ENCODE measurements at places on chromosomes 2 and 18. TPM values are rescaled to one million over a fixed set of nuclear protein-coding genes. Genes with fewer than 3 reads are reported as not detected.

GRCh38 chr2:30437809-30438548, 9.1 kb upstream of the LCLAT1 start:
- DNase-seq = no peak

DNA sequence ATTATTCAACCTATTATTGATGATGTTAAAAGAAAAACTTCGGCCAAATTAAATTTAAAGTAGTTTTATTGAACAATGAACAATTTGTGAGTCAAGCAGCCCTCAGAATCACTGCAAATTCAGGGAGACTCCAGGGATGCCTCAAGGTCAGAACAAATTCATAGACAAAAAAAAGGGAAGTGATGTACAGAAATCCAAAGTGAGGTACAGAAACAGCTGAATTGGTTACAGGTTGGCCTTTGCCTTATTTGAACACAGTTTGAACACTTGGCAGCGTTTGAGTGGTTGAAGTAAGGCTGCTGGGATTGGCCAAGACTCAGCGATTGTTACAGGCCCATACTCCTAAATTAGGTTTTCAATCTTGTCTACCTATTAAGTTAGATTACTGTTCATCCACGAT, 47.4 kb upstream of the DSG1 start:
- DNase-seq = no peak

DNA sequence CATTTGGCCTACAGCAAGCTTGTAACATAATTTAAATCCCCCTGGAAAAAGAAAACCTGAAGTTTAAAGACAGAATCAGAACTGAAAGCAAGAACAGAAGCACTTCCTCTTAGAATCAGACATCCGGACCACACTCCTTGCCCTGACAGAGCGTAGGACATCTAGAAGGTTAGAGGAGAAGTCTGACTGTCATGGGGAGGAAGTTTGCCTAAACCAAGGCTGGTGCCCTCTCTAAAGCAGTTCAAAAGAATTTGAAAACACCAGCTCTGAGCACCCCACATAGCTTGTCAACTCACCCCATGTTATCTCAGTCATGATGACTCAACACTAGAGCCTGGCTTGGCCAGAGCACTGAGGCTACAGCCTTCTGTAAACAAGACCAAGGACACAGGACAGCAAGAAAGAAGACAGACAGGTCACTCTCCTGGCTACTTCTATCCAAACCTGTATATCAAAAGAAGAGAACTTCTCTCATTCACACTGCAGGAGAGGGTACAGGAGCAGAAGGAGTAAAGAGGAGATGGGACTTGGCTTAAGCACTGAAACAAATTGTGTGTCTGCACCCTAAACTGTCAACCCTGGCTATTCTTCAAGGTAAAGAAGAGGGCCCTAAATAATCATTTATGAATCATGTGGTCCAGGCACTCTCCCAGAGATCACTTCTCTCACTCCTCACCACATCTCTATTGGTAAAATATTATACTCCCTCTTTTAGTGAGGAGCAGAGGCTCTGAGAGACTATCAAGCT, 198.6 kb downstream of the MEMO1 start:
- DNase-seq = no peak

DNA sequence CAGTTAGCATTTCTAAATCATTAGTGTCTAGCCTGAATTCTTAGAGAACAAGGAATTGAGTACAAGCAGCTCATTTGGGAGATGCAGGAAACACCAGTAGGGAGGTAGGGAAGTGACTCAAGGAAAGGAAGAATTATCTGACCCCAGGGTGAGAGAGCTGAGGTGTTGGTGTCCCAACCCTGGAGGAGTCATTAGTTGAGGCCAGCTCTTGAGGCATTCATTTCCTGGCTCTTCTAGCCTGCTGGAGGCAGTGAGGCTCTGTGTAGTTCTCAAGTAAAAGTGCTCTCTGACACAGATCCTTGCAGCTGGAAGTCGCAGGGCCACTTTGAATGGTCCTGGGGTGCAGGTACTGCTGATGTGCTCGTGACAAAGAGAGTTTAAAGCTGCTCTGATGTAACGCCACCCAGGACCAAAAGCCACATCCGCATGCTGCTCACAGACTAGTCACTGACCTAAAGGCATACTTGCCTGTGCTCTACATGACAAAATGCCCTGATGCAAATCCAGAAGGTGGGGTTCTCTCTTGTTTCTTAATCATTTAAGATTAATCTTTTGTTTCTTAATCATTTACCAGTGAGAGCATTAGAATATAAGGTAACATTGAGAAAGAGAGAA, 299.5 kb upstream of the LYPD1 start:
- no peak for DNase-seq

GRCh38 chr2:197647961-197648690, 27.3 kb downstream of the RFTN2 start:
- no peak for DNase-seq

GRCh38 chr18:55095584-55095983, 136.3 kb upstream of the CCDC68 start:
- DNase-seq = no peak

DNA sequence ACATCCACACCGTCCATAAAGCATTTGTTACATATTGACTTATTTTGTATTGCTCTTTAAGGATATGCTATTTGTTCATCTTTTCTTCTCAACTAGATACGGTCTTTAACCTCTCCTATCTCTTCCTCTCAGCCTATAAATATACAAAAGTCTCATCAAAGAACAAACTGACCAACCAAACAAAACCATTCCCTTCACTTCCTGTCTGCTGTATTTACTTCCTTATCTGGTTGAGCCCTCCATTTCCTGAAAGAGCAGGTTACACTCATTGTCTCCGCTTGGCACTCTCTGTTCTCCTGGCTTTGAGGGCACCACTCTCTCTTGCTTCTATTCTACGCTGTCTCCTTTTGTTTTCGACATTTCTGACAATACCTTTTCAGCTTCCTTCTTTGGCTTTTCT, 431.9 kb upstream of the TCF4 start:
- no peak for DNase-seq

DNA sequence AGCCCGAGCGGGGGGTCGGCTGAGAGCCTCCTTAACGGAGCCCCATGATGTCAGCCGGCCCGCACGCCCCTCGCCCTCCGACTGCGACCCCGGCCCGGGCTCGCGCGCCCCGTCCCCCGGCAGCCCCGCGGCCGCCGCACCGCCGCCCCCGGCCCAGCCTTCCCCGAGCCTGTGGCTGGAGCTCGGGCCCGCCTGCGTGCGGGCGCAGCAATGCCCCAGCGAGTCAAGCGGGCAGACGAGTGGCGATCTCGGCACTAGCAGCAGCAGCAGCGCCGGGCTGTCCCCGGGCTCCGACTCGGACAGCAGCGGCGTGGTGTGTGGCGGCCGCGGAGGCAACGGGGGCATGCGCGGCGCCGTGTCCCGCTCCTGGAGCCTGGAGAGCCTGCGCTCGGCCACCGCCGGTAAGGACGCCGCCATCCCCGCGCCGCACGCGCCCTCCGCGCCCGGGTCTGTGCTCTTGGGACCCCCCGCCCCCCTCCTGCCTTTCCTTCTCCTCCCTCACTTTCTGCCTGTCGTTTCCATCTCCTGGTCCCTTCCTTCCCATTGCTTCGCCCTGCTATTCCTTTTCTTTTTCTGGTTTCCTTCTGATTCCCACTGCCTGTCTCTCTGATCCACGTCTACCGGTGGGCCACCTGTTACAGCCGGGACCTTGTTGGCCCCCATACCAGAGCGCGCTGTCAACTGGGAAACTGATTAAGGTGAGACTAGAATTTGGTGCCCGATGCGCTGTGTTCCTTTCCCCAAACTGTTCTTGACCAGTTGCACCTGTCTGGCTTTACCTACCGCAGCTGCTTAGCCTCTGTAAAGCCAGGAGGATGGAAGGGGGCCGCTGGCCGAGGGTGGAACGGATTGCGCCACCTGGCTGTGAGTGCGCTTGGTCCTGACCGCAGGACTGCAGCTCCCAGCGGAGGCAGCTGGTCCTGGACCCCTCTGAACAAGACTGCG, 127.4 kb downstream of the ARHGEF4 start:
- DNase-seq = no peak

GRCh38 chr18:75339936-75340605, 87.4 kb downstream of the SMIM21 start:
- DNase-seq = no peak

- DNase-seq = no peak
These were observed 5.6 kb upstream of the HS6ST1 start for GRCh38 chr2:128324008-128324896.

- DNase-seq = no peak
These were observed 9.0 kb downstream of the TM4SF20 start for GRCh38 chr2:227370092-227370491.

GRCh38 chr2:121627525-121628050, 21.7 kb downstream of the CLASP1 start:
- DNase-seq = no peak

DNA sequence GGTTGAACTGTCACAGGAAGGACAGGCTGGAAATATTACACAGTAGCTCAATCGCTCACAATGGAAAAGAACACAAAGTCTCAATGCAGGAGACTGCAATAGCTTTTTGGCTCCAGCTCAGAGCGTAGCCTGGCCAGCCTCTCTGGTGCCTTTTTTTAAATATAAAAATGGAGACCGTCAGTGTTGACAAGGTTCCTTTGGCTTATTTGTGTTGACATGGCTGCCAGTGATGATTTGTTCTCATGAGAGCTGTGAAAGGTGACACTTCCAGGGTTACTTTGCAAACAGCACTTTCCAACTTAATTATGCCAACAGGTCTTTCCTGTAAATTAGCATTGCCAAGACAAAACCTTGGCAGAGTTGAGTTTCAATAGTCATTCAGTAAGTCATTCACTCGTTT, 70.8 kb downstream of the KCNE4 start:
- DNase-seq = peak; percentile 62

DNA sequence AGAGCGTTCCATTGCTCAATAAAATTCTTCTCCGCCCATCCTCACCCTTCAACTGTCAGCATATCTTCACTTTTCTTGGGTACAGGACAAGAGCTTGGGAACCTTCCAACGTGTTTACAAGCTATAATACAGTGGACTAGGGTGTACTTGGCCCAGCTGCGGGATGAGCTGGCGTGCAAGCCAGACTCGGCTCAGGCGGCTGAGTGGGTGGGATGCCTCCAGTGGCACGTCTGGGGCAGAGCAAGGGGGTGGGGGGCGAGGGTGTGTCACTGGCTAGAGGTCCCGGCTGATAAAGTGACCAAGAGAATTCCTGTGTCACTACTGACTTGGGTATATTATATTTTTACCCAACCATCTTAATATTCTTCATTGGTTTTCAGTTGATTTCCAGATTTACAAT, 179.7 kb downstream of the EVA1A start:
- no peak for DNase-seq

- no peak for DNase-seq
These were observed 80.8 kb upstream of the CERS6 start for GRCh38 chr2:168375195-168375798.

DNA sequence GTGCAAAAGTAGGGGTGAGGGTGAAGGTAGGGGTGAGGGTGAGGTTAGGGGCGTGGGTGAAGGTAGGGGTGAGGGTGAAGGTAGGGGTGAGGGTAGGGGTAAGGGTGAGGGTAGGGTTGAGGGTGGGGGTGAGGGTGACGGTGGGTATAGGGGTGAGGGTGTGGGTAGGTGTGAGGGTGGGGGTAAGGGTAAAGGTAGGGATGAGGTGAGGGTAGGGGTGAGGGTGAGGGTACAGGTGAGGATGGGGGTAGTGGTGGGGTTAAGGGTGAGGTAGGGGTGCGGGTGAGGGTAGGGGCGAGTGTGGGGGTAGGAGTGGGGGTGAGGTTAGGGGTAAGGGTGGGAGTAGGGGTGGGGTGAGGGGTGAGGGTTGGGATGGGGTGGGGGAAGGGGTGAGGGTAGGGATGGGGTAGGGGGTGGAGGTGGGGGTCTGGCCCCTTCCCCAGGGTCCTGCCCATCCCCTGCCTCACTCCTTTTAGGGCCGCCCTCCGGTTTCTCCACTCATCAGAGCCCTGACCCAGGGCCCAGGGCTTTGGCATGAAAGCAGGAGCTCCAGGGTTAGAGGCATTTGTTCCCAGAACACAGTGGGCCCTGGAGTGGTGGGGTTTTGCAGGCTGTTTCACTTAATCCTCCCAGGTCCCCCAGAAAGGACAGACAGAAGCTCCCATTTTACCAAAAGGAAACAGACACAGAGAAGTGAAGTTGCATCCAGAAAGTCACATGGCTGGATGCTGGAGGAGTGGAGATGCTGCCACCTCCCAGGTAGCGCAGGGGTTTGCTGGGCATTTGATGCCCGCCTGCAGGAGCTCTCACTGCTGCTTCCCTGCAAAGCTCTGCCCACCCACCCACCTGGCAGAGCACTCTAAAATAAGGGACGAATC, 26.9 kb downstream of the SNORC start:
- DNase-seq = no peak

- no peak for DNase-seq
These were observed 2.0 kb downstream of the KCTD1 start for GRCh38 chr18:26546170-26546874.

DNA sequence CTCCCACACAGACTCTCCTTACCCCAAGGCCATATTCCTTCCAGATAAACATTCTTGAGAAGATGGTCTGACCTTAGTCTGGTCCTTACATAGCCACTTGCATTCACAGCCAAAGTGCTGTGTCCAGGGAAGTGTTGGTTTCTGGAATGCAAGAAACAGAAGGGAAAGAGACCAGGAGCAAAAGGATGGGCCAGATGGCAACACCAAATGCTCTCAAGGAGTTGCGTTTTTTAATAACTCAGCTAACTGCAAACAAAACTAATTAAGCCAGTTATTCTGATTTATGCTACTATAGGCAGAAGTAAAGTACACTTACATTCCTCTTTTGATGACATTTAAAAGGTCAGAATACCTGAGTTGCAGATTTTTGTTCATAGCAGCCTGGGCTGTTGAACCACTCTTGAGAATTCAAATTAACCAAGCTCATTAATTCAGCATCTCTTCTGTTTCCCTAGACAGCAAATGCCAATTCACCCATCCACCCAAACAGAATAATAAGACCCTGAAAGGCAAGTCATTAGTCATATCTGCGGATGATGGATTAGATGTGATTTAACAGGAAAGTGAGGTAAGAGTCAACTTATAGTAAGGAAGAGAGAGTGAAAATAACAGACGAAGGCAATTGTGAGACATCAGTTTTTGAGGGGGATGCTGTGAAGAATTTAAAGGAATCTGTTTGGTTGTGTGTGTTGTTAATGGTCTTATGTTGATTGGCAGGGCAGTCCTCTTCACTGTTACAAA, 18.8 kb downstream of the CCDC85A start:
- DNase-seq = no peak

DNA sequence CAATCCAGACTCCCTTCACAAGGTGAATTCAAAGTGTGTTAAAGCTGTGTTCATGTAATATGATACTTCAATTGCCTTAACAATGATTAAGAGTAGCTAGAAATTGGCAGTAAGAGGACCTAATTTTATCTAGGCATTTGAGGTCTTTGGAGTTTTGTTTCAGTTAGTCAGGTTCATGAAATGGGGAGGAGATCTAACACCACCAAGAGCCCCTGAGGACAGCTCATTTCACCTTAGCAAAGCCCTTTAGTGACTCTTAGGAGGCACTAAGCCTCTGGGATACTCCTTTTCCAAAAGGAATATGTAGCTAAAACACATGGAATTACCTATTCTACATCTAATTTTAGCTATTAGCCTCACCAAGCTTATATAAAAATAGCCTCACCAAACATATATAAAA, 716.5 kb upstream of the RAB6C start:
- no peak for DNase-seq

GRCh38 chr2:33810046-33810835, 211.1 kb upstream of the FAM98A start:
- no peak for DNase-seq

- no peak for DNase-seq
These were observed 31.6 kb upstream of the WDR75 start for GRCh38 chr2:189409647-189410046.

TET3 gene
- total RNA-seq = 52.8 TPM

PPP4R1 gene
- total RNA-seq = 62.4 TPM

TRIM43 gene
- total RNA-seq = not detected

CEP192 gene
- total RNA-seq = 16.6 TPM

CERKL gene
- not detected for total RNA-seq

IGFBP5 gene
- total RNA-seq = 27.7 TPM

ASXL3 gene
- total RNA-seq = 0.62 TPM

IL37 gene
- 138 TPM for total RNA-seq

ZNF519 gene
- total RNA-seq = 8.7 TPM

HEATR5B gene
- total RNA-seq = 33.7 TPM

Measured in lower leg skin (tissue), 4 donors.